ENCODE measurements at places on chromosomes 2 and 18.

- no peak for DNase-seq
These were observed 21.2 kb downstream of the ANKRD12 start for GRCh38 chr18:9157806-9158205.

DNA sequence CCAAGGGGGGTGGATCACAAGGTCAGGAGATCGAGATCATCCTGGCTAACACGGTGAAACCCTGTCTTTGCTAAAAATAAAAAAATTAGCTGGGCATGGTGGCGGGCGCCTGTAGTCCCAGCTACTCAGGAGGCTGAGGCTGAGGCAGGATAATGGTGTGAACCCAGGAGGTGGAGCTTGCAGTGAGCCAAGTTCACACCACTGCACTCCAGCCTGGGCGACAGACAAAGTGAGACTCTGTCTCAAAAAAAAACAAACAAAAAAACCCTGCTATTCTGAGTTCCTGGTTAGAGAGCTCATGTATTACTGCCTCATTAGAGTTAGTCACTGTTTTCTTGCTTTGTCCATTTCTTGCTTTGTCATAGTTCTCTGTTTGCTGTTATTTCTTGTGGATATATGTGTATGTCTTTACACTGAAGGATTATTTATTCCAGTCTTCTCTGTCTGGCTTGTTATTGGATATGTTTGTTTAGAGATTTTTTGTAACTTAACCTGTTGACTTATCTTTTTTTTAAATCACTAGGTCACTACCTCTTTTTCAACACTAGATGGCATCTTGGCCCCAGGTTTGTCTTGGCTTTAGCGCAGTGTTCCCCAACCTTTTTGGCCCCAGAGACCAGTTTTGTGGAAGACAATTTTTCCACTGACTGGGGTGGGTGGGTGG is 17.0 kb downstream of the TTLL4 start:
- DNase-seq: no peak

- DNase-seq: no peak
These were observed 168.5 kb upstream of the SLC39A10 start for GRCh38 chr2:195488567-195488966.

DNA sequence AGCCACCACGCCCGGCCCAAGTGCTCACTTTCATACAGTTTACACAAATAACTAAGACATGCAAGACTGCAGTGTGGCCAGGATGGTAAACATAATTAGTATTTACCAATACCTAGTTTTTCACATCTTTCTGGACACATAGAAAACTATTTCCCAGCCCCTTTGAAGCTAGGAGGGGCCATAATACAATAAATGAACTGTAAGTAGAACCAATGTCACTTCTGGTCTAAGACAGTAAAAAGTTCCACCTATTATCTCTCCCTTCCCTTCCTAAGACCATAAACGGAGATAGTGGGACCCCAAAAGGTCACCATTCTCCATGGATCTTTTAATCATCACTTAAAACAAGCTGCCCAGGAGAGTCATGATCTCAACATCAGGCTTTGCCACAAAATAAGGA is 51.0 kb downstream of the NBAS start:
- DNase-seq: no peak

GRCh38 chr2:3972377-3972776 is 269.0 kb downstream of the DCDC2C start:
- no peak for DNase-seq

- DNase-seq: no peak
These were observed 48.0 kb upstream of the TGIF1 start for GRCh38 chr18:3401669-3402620.
